ENCODE measurements at places on chromosomes 1 and 21.

DNA sequence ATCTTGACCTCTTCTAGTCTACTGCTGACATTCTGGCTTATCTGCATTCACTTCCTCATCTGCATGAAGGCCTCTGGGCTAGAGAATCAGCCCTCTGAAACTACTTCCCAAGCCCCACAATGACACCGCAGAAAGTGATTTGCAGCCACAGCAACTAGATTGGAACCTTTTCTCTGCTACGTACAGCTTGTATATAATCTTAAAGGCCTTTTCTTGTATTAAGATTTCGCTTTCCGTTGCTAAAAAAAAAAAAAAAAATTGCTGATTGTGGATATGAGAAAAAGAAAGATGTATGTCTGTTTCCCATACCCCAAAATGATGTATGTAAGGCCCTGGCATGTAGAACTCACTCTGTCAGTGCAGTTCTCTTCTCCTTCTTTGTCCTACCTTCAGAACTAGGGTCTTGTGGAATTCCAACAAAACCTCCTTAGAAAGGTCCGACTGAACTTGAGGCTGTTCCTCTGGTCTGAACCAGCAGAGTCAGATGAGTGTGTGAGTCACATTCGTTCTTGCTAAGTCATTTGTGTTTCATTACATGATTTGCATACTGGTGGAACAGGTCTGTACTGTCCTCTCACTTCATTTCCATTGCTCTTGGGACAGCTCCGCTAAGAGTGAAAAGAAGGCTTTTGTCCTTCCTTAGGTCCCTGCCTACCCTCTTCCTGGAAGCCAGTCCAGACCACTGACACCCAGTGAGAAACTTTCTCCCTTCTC is 62.7 kb downstream of the PLPP3 start:
- no peak for DNase-seq

GRCh38 chr1:162389021-162389818 is 7.7 kb downstream of the C1orf226 start:
- DNase-seq = no peak

DNA sequence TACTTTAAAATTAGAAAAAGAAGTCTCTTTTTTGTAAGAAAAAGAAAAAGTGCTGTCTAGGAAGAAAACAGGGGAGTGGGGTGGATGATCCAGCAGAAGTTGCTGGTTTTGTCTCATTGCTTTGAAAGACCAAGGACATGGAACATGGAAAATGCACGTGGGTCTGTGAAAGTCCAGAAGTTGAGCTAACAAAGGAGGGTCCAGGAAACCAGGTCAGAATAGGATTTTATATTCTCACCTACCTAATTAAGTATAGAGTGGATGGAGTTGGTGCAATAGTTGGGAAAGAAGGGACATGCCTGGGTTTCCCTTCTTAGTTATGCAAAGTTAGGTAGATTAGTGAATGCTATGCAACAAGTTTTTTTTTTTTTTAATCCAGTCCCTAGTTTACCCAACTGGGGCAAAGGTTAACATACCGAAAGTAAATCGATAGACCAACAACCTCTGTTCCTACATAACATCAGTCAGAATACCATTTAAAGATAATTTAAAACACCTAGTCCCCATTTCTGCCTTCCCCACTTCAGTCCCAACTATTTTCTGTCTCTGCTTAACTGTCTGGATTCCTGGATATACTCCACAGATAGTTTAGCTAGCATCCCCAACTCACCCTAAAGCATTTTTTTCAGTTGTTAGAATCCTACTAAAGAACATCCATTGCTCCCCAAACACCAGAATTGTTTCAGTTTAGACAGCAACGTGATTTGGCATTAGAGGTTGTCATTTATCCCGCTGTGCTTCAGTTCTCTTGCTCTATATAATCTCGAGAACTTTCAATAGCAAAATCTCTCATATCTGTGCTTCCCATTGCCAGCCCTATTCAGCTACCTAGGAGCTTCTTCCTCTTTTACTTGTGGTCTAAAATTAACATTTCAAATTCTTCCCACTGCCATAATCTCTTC is 105.7 kb upstream of the PLPPR5 start:
- DNase-seq = no peak

DNA sequence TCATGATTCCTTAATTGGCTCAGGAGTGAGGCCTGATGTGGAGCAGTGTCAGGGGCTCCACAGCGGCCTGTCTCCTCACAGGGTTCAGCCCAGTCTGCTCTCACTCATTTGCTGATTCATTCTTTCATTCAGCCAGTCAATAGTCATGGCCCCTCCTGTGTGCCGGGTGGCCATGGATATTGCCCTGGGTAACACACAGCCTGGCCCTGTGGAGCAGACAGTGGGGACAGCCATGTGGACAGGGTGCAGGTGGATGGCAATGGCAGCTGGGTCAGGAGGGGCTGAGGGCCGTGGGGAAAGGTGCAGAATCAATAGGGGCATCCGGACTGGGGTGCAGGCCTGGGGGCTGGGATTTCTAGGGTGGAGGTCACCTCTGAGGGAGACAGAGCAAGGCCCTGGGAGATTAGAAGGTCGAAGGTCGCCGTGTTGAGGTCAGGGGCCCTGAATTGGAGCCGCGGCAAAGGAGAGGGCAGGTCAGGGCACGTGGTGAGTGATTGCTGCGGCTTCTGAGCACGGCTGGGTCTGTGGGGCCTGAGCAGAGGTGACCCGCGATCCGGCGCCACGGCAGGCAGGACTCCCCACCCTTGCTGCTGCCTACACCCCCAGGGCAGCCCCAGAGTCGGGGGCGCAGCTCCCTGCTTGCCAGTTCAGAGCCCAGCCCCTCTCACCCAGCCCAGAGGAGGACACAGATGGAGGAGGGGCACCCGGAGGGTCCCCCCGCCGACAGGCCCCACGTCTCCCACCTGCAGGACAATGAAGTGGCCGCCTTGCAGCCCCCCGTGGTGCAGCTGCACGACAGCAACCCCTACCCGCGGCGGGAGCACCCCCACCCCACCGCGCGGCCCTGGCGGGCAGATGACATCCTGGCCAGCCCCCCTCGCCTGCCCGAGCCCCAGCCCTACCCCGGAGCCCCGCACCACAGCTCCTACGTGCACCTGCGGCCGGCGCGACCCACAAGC is 33.4 kb downstream of the SLC19A1 start:
- no peak for DNase-seq

DNA sequence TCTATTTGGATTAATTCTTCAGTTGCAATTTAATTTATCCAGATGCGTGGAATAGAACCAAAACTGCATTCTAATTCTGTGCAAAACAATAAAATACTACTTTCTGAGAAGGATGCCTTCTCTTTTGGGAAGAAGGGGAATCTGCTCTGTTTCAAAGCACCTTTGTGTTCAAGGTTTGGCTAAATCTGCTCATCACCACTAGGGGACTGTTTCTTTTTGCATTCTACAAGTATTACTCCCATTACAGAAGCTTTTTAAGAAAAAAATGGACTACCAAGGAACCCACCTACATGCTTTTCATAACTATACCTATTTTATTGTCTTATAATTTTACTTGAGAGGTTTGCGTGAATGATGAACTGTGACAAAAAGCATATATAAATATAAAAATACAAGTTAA is 18.2 kb downstream of the MRPS6 start:
- no peak for DNase-seq

GRCh38 chr1:150720703-150721102 is at the start of gene HORMAD1:
TSS of gene HORMAD1 (minus strand) at chr1:150720895. CDS start at chr1:150719505, 1,390 bp downstream.
- DNase-seq = no peak

GRCh38 chr1:161499099-161500039 is 5.9 kb upstream of the FCGR2A start:
- DNase-seq = no peak

DNA sequence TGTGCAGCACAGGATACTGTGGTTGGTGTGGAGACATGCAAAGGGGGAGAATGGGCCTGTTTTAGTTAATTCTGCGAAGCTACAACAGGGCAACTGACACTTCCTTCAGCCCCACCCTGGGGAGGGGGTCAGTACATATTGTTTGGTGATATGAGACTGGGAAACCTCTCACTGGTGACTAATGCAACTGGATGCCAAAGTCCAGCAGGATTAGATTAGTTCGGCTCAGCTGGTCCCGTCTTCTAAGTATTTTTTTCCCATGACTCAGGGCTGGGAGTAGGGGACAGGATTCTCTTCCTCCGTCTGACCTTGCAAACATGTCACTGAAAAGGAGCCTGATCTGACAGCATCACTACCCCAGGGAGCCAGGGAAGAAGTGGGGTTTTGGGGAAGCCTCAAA is 43.0 kb downstream of the PLXNA2 start:
- peak; percentile 97 for DNase-seq

DNA sequence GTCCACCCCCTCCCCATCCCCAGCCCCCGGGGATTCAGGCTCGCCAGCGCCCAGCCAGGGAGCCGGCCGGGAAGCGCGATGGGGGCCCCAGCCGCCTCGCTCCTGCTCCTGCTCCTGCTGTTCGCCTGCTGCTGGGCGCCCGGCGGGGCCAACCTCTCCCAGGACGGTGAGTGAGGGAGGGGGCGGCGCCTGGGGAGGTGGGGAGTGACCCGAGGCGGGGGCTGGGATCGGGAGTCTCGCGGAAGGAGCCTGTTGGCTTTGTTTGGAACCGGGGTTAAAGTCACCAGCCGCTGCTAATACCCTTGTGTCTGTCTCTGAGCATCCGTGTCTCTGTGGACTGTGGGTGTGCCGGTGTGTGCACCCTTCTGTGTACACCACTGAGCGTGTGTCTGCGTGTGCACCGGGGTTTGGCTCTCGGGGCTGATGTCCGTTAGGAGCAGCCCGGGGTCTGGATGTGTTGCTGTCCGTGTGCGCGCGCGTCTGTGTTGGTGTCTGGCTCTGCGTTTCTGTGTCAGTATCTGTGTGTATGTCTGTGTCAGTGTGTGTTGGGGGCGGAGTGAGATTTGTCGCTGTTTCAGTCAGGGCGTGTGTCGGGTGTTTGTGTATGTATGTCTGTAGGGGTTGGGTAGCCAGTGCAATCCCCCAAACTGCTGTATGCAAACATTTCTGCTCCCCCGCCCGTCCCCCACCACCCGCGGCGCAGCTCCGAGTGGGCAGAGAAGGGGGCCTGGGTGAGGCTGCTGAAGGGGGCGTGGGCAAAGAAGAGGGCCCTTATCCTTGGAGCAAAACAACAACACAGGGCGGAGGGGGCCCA is 480 bp downstream of the CADM3 start:
- DNase-seq = no peak

GRCh38 chr1:42936309-42937078 is 22.2 kb downstream of the SLC2A1 start:
- DNase-seq = peak; percentile 85

DNA sequence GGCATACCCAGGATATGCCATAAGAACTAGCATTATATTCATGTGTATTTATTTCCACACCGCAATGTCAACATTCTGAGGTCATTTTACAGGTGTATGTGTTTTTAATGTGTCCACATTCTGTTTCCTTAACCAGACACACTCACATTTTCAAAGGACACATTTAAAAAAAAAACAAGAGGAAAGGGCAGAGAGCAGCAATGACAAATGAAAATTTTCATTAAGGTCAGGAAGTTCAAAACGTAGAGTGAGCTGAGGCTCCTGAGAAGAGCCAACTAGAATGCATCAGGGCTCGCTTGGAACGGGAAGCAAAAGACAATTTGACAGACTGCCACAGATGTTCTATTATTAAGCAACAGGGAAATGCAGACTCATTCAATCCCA is 4.8 kb upstream of the GNPAT start:
- no peak for DNase-seq

DNA sequence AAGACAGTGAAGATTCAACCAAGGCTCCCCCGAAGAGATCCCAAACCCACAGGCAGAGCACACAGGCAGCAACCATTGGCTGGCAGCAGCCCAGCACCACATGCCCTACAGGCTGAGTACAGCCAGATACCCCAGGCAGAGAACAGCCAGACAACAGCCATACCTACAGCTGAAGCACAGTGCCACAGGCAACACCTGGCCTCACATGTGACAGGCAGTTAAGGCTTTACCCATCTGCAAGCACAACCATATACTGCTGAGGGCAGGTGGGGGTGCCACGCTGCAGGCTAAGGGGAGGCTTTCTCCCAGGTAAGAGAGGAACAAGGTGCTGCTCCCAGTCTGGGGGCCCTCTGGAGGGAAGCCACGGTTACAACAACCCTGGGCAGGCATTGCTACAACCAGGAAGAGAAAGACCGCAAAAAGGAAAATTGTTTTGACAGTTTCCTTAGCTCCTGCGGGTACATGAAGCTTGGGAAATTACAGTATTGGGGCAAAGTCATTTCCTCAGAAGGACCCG is 12.3 kb downstream of the CHIT1 start:
- DNase-seq = no peak

- no peak for DNase-seq
These were observed 199.8 kb downstream of the ASTN1 start for GRCh38 chr1:176964687-176965086.

- no peak for DNase-seq
These were observed 23.7 kb upstream of the DISP1 start for GRCh38 chr1:222791006-222791710.

DNA sequence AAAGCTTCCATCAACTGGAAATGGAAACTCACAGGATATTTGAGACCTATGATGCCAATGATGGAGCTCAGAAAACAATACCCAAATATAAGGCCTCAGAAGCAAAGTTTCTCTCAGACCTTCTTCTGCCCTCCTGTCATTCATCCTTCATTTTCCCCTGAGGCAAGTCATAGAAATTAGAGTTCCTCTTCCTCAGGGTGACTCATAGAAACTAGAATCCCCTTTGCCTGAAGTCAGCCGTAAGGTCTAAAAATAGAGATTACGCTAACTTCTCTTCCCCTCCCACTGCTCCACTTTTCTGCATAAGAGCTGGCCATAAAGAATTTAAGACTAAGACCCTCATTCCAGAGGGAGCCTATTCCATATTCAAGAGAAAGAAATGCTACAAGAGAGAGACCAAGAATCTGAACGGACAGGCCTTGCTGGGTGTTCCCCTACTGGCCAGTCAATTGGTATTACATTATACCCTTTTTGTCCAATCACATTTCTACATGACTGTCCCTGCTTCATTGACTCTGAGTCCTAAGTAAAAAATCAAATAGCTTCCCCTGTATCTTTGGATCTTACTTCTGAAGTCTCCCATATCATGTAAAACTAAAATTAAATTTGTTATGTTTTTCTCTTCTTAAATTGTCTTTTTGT is 994.9 kb downstream of the ADGRL2 start:
- DNase-seq = no peak

DNA sequence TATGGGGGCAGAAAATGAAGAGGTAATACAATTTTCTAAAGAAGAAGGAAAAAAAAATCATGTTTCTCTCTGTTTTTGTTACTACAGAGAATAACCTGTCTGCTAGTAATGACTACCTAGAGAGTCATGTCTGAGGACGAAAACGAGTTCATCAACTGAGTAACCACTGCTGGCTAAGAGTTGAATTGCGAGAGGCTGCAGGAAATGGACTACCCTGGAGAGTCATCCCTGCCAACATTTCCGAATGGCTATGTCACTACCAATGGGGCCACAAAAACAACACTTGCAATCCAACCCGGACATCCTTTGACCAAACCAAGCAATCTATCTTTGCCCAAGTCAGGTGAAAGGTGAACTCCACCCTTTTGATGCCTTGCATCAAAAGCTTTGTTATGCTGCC is 120.6 kb downstream of the FCRL5 start:
- peak; percentile 1 for DNase-seq

Measured in fibroblast of skin of right quadriceps (primary cell).